ENCODE measurements at places on chromosomes 7 and 10.

DNA sequence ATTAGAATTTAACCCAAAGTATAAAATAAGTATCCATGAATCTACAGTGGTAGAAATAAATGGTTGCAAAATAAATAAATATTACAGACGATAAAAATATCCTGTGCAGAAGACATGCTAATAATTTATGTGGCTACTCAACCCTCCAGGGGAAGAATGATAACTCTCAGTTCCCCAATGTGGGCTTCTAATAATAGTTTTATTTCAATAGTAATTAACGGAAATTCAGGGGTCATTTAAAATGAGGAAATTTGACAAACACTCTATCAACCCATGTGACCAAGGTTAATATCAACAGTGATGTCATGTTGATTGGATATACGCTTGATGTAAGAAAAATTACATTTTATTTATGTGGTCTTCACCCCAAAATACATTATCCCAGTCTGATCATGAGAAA lies 1082.6 kb upstream of the LRRTM3 start:
- no peak for DNase-seq

- DNase-seq: no peak
These were observed 50.0 kb upstream of the HGF start for GRCh38 chr7:81819861-81820260.

- DNase-seq: no peak
These were observed 441.3 kb downstream of the PLXNA4 start for GRCh38 chr7:132134814-132135445.

GRCh38 chr10:87000491-87000890 lies 19.6 kb upstream of the FAM25A start:
- no peak for DNase-seq

GRCh38 chr7:158821171-158822031 lies 7.9 kb downstream of the ESYT2 start:
- no peak for DNase-seq

- DNase-seq: peak; percentile 1
These were observed 570 bp downstream of the TBC1D12 start for GRCh38 chr10:94402843-94403379.

DNA sequence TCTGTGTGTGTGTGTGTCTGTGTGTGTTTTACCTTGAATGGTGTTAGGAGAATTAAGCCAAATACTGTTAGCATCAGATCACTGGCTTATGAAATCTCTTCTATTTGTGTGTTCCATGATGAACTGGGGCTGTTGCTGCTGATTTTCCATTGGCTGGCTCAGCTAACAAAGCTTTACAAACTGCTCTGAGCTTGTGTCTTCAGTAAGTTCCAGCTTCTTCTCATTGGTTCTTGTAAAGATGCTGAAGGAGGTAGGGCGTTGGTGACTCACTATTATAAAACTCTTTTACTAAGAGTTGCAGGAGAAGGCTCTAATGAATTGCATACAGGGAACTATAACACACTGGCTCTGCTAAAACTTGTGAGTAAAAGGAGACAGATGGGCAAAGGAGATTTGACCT lies 136.4 kb upstream of the PRKCQ start:
- no peak for DNase-seq

DNA sequence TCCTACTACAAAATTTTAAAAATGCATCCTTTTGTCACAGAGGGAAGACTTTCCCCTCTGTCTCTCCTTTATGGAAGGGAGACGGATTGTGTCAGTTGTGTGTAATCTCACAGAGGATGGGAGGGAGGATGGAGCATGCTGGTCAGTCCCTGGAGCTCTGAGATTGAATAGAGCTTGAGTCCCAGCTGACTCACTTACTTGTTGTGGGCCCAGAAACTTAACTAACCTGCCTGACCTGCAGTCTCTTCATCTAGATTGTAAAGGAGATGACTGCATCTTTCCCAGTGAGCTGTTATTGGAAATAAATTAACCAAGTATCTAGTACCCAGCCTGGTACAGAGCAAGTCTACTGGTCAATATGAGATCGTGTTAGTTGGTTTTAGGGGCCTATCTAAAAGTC lies 77.9 kb upstream of the ADO start:
- DNase-seq: no peak

GRCh38 chr7:36657036-36657660 lies 67.1 kb downstream of the AOAH start:
- no peak for DNase-seq

- DNase-seq: no peak
These were observed 24.3 kb downstream of the PDGFA start for GRCh38 chr7:495326-495725.

DNA sequence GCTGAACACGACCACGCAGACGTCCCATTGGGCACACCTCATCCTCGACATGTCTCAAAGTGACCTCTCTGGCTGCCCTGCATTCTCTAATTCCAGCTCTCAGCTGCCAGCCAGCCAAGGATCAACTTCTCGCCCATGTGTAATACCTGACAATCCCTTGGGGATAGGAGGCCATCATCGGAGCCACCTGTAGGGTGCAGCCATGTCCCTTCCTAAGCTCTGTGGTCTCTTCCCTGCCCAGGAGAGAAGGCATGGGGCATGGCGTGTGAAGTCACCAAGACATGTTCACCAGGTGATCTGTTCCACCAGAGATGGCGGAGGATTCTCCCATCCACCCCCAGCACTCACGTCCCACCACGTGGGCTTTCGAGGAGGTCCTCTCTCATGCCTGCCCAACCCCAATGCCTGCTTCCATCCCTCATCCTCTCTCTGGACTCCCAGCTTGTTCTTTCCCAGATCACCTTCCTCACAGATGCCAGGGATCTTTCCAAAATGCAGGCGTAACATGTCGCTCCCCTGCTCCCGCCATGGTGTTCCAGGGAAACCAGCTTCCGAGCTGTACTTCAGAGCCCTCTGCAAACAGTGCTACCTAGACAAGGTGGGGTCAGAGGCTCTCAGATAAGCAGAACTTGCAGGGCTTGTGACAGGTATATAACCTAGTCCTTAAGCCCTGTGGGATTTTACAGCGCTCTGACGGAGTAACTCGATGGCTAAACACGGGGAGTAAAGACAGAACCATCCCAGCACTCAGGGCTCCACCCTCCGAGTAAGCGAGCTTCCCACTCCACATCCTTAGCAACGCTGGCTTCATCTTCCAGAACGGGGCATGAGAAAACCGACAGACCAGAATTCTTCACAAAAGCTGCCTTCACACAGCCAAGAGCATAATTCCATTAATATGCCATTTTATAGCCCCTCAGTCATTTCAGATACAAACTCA lies 41.1 kb downstream of the BRI3 start:
- DNase-seq: no peak

DNA sequence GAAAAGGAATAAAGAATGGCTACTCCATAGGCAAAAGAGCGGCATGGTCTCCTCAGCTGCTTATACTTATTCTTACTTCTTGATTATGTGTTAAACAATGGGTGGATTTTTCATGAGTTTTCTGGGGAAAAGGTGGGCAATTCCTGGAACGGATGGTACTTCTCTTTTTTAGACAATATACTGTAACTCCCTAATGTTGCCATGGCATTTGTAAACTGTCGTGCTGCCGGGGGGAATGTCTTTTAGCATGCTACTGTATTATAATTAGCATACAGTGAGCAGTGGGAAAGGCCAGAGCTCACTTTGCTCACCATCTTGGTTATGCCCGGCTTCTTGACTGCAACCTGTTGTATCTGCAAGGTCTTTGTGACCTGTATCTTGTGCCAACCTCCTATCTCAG lies 372.1 kb upstream of the AKR1E2 start:
- no peak for DNase-seq

GRCh38 chr7:137977173-137977572 lies 24.7 kb downstream of the CREB3L2 start:
- DNase-seq: no peak

- DNase-seq: no peak
These were observed 17.2 kb upstream of the AKR1C1 start for GRCh38 chr10:4945766-4946717.

DNA sequence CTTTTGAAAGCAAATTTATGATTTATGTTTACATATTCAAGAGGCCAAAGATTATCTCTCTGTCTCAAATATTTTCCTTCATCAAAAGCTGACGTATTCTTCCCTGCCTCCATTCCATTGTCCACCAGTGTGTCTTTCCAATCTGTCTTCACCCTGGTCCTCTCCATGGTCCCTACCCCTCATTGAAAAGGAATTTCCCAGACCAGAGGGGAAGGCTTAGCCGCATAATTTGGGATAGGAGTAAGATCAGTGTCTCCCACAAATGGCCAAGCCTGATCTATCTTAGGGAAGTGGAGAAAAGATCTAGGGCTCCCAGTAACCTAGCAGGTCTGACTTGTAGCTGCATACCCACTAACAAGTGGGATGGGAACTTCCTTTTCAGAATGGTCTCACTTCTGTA lies 46.3 kb upstream of the ZNF800 start:
- DNase-seq: no peak

DNA sequence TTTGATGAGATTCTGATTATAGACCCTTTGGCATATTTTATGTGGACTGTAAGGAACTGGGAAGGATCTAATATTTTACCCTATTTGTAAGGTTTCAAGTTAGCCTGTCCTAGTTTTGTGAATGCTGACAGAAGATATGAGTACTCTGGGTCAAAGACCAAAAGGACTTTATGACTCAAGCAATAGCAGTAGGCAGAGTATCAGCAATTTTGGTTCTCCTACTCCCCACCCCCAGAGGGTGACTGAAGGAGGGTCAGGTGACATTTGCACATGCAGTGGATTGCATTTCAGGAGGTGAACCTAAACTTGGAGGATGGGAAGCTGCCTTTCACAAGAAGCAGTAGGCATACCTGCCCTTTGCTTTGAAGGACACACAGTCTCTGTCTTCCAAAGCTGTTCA lies 84.0 kb upstream of the KLF6 start:
- no peak for DNase-seq

DNA sequence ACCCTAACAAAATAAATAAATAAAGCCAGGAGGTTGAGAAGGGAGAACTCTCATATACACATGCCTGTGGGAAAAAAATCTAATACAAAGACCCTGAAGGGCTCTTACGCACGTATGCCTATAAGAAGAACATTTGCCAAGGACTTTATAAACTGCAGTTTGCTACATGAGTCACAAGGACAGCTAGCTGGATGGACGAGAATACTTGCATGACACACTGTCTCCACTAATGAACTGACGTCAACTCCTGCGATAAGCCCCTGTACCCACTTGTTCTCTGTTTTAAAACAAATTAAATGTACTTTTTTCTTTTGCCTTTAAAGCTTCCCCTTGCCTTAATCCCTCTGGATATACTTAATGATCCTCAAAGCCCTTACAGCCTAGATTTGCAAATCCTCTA lies 374.6 kb upstream of the GHITM start:
- DNase-seq: no peak

DNA sequence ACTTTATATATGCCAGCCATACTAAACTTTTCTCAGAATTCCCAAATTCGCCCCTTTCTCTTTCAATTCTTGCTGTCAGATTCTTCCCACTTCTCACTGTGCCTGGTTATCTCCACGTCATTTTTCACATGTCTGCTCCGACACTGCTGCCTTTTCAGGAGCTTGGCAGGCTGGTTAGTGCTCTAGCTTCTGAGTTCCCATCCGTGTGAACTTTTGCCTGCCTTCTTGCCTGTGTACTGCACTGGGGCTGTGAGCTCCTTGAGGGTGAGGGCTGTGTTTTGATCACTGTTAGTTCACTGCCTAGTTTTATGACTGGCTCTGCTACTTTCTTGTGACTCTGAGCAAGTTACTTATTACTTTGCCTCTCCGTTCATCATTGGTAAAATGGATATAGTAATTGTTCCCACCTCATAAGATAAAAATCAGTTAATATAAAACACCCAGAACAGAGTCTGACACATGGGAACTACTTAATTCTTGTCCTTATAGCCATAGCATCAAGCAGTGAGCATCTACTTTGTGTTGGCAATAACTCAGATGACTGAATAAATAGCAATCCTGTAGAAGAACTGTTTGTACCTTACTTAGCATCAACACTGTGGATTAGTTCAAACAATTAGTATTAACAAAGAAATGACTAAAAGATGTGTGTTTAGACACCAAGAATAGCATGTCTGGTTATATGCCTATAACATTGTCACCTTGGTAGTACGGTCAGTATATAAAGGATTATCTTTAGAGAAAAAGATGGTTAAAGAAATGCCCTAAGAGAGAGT lies 5.5 kb downstream of the GSTO1 start:
- DNase-seq: no peak

DNA sequence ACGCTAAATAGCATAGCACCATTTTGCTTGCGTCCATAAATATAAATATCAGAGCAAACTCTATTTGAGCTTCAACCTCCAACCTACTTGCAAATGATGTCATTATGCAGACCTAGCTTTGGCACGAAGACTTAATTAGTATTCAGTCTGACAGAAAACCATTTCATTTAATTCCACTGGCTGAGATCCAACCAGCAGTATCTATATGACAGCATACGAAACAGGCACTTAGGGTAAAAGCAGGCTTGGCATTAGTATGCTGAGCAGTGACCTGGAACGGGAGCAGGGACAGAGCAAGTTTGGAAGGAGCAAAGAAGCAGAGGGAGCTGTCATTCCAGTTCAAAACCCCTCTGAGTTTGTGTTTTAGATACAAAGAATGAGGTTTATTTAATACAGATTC lies 312.5 kb upstream of the CHRM2 start:
- no peak for DNase-seq

DNA sequence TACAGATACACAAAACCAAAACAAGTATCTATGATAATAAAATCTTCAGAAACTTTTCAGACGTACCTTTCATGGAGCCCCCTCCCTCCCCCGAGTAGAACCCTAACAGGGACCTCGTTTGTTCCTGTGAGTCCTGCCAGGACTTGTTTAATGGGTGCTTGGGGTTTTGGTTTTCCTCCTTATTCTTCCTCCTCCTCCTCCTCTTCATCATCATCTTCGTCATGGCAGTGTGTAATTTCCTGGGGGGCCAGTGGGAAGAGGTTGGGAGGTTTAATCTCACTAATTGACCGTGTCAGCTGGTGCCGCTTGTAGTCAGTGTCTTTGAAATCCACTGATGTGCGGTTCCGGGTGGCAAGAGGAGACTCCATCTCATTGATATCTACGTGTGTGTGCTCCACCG lies 103.6 kb downstream of the NT5C2 start:
- no peak for DNase-seq

DNA sequence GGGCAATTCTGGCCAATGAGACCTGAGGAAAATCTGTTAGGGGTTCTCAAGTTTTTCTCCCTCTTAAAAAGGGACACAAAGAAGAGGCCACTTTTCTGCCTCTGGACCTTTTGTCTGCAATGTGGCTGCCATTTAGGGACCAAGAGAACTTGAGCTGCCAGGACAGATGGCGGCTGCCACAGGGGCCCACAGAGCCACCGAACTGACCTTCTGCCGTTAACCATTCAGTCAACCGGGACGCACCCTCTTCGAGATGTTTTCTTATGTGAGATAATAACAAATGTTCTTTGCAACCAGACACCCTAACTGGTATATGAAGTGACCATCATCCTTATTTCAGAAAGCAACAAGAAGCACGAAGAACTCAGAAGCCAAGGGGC lies 29.2 kb downstream of the GSDME start:
- DNase-seq: no peak
